Naive thymus-derived CD8-positive, alpha-beta T cell (primary cell): ENCODE measurements at places on chromosomes 7 and 10.
A peak's percentile ranks its signal among the peaks of the same experiment; 100 is the strongest.

DNA sequence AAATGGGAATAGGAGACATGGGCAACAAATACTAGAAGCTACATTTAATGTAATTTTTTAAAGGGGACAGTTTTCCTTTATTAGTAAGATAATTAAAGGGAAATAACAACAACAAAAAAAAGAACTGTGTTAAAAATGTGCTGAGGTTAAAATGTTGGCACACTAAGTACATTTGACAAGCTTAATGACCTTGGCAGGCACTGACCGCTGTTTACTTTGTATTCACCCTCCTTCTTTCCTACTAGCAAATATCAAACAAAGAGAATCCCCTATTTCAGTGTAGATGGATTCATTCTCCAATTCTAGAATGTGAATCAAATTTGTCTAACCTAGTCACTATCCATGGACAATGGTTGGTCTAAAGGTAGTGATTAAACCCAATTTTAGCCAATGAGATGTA, 77.5 kb upstream of the TOMM7 start:
- H3K4me3 ChIP-seq, result no peak overlapping the region
- no peak overlapping the region for H3K27ac ChIP-seq
- no peaks in the 10 kb centered on the region for H3K4me1 ChIP-seq
- H3K36me3 ChIP-seq, result peaks cover 5% of the 10 kb centered on the region

GRCh38 chr7:107138696-107139420, 29.9 kb upstream of the HBP1 start:
- H3K4me3 ChIP-seq, result no peak overlapping the region
- no peaks in the 10 kb centered on the region for H3K27me3 ChIP-seq
- H3K27ac ChIP-seq, result no peak overlapping the region

DNA sequence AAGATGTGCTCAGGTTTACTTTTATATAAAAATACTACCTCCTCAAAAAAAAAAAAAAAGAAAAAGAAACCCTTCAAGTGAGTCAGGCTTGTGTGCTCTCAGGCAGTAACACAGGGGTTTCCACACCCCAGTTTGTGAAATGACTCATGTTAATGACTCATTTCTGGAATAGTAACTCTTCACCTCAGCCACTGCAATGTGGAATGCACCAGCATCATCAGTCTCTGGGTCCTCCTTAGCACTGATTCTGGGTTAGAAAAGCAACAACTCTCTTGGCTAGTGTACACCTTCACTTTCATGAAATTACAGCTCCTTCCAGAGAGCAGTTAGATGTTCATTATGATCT, 110.6 kb downstream of the EMX2 start:
- no peak for DNase-seq
- H3K27me3 ChIP-seq, result peaks cover 4% of the 10 kb centered on the region
- peaks cover 10% of the 10 kb centered on the region for H3K36me3 ChIP-seq
- no peak overlapping the region for H3K4me3 ChIP-seq
- no peaks in the 10 kb centered on the region for H3K4me1 ChIP-seq
- H3K27ac ChIP-seq, result no peak overlapping the region

DNA sequence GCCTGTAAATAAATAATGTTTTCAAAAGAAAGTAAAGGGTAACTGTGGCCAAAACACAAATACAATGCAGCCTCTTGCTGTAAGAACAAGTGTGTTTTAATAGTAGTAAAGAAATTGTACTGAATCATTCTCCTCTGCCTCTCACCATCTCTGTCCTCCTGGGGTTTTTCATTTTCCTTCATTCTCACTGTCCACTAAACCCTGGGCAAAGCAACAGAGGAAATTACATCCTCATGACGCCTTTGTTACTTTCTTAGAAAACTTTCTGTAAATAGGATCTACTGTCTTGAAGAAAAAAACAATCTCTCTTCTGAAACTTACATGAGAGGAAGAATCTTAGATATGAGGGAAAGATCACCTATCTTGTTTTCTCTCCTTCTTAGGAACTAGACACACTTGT, 54.6 kb downstream of the ASB4 start:
- no peaks in the 10 kb centered on the region for H3K27me3 ChIP-seq
- DNase-seq, result no peak
- H3K36me3 ChIP-seq, result no peaks in the 10 kb centered on the region
- H3K4me3 ChIP-seq, result no peak overlapping the region

GRCh38 chr7:38215115-38215514, 37.1 kb downstream of the STARD3NL start:
- H3K27me3 ChIP-seq, result no peaks in the 10 kb centered on the region
- H3K4me1 ChIP-seq, result peaks cover 19% of the 10 kb centered on the region
- H3K4me3 ChIP-seq, result no peak overlapping the region

DNA sequence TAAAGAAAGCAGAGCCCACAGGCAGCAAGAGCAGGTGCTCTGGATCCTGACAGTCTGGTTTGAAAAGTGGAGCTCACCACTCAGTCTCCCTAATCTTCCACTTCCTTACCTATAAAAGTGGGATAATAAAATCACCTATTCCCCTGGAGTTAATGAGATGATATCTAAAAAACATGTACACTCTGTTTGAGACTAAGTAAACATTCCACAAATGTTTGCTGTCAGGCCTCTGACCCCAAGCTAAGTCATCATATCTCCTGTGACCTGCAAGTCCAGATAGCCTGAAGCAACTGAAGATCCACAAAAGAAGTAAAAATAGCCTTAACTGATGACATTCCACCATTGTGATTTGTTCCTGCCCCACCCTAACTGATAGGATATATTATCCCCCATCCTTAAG, 1324.5 kb downstream of the XPNPEP1 start:
- no peak overlapping the region for H3K27ac ChIP-seq
- no peaks in the 10 kb centered on the region for H3K4me1 ChIP-seq
- no peak overlapping the region for H3K4me3 ChIP-seq
- no peaks in the 10 kb centered on the region for H3K27me3 ChIP-seq
- DNase-seq, result no peak

- peaks cover 13% of the 10 kb centered on the region for H3K36me3 ChIP-seq
- peaks cover 11% of the 10 kb centered on the region for H3K4me1 ChIP-seq
- no peak for DNase-seq
- no peak overlapping the region for H3K27ac ChIP-seq
- H3K27me3 ChIP-seq, result no peaks in the 10 kb centered on the region
- H3K4me3 ChIP-seq, result no peak overlapping the region
Measured at GRCh38 chr10:72616716-72617115, 9.2 kb downstream of the MICU1 start.

DNA sequence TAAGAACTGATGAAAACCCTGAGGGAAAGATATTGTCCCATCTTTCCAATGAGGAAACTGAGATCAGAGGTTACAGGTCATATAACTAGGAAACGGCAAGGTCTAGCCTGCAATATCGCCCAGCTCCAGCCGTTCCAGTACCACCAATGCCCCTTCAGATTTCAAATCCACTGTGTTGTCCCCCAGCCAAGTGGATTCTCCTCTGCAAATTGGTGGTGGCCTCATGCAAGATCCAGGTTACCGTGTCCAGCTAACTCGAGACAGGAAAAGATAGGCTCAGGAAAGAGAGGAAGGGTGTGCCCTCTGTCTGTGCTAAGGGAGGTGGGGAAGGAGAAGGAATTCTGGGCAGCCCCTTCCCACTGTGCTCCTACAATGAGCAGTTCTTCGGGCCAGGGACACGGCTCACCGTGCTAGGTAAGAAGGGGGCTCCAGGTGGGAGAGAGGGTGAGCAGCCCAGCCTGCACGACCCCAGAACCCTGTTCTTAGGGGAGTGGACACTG, 25.3 kb downstream of the PRSS2 start:
- H3K27me3 ChIP-seq, result no peaks in the 10 kb centered on the region
- peaks cover 48% of the 10 kb centered on the region for H3K4me1 ChIP-seq
- H3K36me3 ChIP-seq, result peaks cover 54% of the 10 kb centered on the region
- no peak for DNase-seq

- H3K4me3 ChIP-seq, result no peak overlapping the region
- peaks cover 19% of the 10 kb centered on the region for H3K36me3 ChIP-seq
- H3K27ac ChIP-seq, result peak overlapping the region; percentile 22
- DNase-seq, result no peak
- peaks cover 28% of the 10 kb centered on the region for H3K4me1 ChIP-seq
- no peaks in the 10 kb centered on the region for H3K27me3 ChIP-seq
Measured at GRCh38 chr10:21727452-21728168, 193.6 kb downstream of the MLLT10 start.

DNA sequence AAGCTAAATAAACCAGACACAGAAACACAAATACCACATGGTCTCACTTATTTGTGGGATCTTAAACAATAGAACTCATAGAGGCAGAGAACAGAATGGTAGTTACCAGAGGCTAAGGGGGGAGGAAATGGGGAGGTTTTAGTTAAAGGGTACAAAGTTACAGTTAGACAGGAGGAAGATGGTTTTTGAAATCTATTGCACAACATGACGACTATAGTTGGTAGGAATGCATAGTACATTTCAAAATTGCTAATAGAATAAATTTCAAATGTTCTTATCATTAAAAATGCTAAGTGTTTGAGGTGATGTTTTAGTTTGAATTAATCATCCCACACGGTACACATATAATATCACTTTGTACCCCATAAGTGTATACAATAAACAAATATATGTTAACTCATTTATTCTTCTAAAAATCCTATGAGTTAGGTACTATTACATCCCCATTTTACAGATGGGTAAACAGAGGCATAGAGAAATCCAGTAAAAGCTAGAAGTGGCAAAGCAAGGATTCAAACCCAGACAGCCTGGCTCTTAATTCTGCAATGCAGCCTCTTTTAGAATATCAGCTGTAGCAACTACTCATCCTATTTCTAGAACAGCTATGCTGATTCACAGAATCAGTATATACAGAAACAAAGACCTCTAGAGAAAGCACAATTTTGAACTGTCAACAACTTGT, 50.9 kb downstream of the HBP1 start:
- H3K4me3 ChIP-seq, result no peak overlapping the region
- H3K4me1 ChIP-seq, result no peaks in the 10 kb centered on the region
- no peaks in the 10 kb centered on the region for H3K27me3 ChIP-seq

DNA sequence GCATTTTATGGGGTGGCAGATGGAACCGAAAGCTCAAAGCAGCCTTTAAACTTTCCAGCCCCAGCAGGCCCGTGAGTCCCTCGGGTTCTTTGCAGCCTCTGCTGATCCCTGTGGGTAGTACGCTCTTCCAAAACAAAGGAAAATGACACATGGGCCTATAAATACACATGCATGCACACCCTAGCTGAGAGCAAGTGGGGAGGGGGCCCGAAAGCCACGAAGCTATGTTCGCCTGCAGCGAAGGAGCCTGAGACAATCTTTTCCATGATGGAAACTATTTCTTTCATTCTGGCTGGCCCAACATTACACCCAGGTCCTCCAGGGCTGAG, 32.2 kb downstream of the CALML5 start:
- no peak for DNase-seq
- no peak overlapping the region for H3K4me3 ChIP-seq
- no peaks in the 10 kb centered on the region for H3K36me3 ChIP-seq
- H3K27me3 ChIP-seq, result peaks cover 11% of the 10 kb centered on the region
